ENCODE measurements at places on chromosomes 7 and 10. TPM values are rescaled to one million over a fixed set of nuclear protein-coding genes. Genes with fewer than 3 reads are reported as not detected.

The SFTPD gene
- 2.6 TPM for total RNA-seq

DNA sequence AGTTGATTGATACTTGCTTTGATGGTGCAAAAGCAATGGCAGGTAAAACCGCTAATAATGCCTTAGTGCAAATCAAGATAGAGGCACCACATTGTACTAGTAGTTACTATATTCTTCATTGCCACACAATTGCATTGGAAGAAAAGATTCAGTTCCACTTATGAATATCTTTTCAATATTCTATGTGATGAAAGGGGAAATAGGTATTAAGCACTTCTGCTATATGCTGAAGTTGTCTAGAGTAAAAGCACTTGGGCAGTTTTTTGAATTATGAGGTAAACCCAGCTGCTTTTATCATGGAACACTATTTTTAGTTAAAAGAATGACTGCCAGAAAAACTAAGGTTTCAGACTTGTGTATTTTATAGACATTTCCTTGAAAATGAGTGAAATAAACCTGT lies 15.5 kb downstream of the ENTPD7 start:
- H3K36me3 ChIP-seq, result peaks cover 3% of the 10 kb centered on the region
- H3K27ac ChIP-seq, result no peak overlapping the region
- no peaks in the 10 kb centered on the region for H3K27me3 ChIP-seq

- peaks cover 14% of the 10 kb centered on the region for H3K36me3 ChIP-seq
- H3K4me3 ChIP-seq, result no peak overlapping the region
- no peak overlapping the region for H3K27ac ChIP-seq
- H3K4me1 ChIP-seq, result no peaks in the 10 kb centered on the region
- H3K27me3 ChIP-seq, result no peaks in the 10 kb centered on the region
Observed at GRCh38 chr10:127115100-127115499, 81.3 kb downstream of the INSYN2A start.

GRCh38 chr7:13034693-13035092 lies 347.3 kb downstream of the ARL4A start:
- H3K36me3 ChIP-seq, result no peaks in the 10 kb centered on the region
- no peaks in the 10 kb centered on the region for H3K4me1 ChIP-seq
- H3K4me3 ChIP-seq, result no peak overlapping the region
- H3K27ac ChIP-seq, result no peak overlapping the region
- no peaks in the 10 kb centered on the region for H3K27me3 ChIP-seq

- H3K27ac ChIP-seq, result no peak overlapping the region
- H3K4me3 ChIP-seq, result no peak overlapping the region
- H3K36me3 ChIP-seq, result no peaks in the 10 kb centered on the region
- no peak for DNase-seq
- no peaks in the 10 kb centered on the region for H3K27me3 ChIP-seq
- no peaks in the 10 kb centered on the region for H3K4me1 ChIP-seq
Observed at GRCh38 chr10:59748834-59749233, 4.4 kb downstream of the MRLN start.

- no peaks in the 10 kb centered on the region for H3K27me3 ChIP-seq
- DNase-seq, result no peak
- no peaks in the 10 kb centered on the region for H3K36me3 ChIP-seq
- no peak overlapping the region for H3K27ac ChIP-seq
Observed at GRCh38 chr10:18097524-18097923, 42.7 kb upstream of the CACNB2 start.

Data from thoracic aorta (tissue), 2 donors.